ENCODE measurements at places on chromosomes 1 and 21.

GRCh38 chr1:52235646-52236045 lies 93.8 kb downstream of the ZFYVE9 start:
- DNase-seq, result no peak

DNA sequence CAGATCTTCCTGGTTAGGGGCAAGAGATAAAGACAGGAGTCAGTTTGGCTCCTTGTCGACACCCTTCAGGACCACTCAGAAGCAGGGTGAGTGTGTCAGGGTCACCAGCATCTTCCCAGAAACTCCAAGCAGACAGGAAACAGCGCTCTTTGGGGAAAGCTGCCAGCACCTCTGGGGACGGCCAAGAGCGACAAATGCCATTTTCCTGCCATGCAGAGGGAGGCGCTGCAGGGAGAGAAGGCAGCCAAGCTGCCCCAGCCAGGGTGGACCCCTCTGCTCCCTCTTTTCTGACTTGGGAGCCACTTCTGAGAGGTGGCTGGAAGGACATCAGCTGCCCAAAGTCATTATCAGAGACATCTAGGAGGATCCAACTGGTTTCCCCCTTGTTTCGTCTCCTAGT lies 29.0 kb downstream of the SIM2 start:
- no peak for DNase-seq

- no peak for DNase-seq
Observed at GRCh38 chr1:3822421-3822820, 26.1 kb upstream of the LRRC47 start.

- DNase-seq, result no peak
Observed at GRCh38 chr1:51506537-51506936, 12.5 kb downstream of the EPS15 start.

- DNase-seq, result no peak
Observed at GRCh38 chr1:181249186-181249585, 160.7 kb downstream of the IER5 start.
